ENCODE measurements at places on chromosomes 12 and 14.

- no peak for DNase-seq
Measured at GRCh38 chr14:57495416-57495815, 1.8 kb upstream of the CCDC198 start.

- DNase-seq, result no peak
Measured at GRCh38 chr12:101962486-101962885, 85.1 kb downstream of the DRAM1 start.

DNA sequence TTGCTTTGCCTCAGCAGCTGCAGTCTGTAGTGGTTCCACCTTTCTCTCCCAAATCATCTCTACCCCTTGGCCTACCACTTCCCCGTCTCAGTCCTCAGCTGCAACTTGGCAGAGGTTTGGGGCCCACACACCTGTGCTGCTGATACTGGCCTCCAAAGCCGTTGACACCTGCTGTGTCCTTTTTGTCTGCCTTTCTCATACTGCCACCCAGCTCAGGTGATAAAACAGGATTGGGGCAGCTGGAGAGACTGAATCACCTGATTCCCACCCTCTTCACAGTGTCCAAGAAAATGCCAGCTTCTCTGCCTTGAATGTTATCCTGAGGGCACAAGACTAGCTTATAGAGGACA lies 103.7 kb downstream of the ETV6 start:
- no peak for DNase-seq

DNA sequence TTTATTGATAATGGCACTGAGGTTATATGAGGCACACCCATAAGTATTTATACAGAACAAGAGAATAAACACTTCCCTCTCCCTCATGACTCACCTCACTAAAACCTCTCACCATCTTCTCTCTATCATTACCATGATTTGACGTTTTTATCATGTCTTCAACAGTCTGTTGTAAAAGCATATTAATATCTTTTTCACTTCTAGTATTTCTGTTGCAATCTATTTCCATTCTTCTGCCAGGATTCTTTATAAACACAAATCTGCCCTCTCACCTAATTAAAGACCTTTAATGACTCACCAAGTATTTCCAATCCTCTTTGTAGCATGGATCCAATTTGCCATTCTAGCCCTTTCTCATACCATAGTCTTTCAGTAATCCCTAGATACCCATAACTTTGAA lies 527.7 kb downstream of the SLC16A7 start:
- DNase-seq, result no peak

- DNase-seq, result no peak
Measured at GRCh38 chr14:89641495-89642175, 224.6 kb upstream of the FOXN3 start.

- DNase-seq, result no peak
Measured at GRCh38 chr14:61152851-61153364, 128.2 kb downstream of the TMEM30B start.

GRCh38 chr12:6093764-6094163 lies 30.7 kb downstream of the VWF start:
- DNase-seq, result no peak

DNA sequence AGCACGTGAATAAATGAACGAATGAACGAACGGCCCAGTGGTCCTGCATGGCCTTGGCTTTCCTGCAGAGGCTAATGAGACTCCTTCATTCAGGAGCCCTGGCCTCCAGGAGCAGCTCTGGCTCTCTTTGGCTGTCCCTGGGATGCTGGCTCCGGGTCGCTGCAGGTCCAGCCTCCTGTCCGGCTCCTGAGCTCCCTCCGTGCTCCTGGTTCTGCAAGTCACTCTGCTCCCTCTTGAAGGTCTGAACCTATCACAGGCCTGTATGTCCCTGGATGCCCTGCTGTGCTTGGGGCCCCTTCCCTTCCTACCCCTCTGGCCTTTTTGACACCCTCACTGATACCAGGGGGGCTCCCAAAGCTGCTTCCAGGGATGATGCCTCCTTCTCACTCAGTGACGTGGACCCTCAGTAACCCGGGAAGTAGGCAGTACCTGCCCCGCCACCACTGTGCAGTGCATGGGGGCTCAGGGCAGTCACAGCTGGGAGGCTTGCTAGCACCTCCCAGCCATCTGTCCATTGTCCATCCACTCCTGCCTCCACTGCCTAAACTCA lies 133.7 kb upstream of the C14orf180 start:
- no peak for DNase-seq

GRCh38 chr14:70776197-70776596 lies 33.1 kb downstream of the MAP3K9 start:
- no peak for DNase-seq

DNA sequence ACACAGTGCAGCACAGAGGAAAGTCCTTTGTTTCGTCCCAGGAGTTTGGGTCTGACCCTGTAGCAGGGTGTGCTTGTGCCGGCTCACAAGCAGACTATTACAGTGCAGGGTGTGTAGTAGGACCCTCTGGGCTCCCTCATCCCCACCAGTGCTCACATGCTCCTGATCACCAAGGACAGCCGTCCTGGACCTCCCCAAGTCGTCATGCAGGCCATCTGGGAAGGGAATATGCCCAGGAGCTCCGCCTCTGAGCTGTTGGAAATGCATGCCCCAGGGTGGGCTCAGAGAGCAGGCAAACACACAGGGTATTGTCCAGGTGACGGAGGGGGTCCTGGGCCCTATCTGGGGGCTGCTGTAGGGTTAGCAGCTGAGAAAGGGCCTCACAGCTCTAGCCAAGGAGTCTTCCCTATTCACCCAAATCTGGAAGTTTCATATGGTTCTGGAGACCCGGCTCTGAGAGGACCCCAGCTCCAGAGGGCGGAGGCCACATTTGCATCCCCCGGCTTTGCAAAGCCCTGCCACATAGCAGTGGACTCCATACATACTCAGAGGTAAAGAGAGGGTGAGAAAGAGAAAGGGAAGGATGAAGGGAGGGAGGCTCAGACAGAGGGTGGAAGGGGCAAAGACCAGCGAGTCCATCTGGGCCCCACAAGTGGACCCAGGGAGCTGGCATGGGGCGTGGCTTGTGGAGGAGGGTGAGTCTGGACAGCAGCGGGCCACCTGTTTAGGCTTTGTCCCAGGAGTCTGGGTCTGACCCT lies 53.5 kb upstream of the PPP2R5C start:
- no peak for DNase-seq

DNA sequence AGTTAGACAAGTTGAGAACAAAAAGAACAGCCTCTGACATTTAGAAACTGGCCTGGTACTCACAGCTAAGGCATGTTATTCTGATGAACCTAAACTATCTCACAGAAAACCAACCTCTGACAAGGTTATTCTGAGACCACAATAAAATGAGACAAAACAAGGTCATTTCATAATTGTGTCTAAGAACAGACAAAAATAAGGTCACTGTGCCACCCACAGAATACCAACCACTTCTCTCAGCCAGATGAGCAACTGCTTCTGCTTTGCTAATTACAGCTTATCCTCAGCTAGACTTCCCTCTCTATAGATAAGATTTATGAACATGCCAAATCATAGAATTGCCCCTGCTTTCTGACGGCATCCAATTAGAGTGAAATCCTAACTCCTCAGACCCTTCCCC lies 52.2 kb upstream of the CRACR2A start:
- DNase-seq, result no peak

- no peak for DNase-seq
Measured at GRCh38 chr14:48805315-48805714, 780.9 kb downstream of the RPS29 start.

DNA sequence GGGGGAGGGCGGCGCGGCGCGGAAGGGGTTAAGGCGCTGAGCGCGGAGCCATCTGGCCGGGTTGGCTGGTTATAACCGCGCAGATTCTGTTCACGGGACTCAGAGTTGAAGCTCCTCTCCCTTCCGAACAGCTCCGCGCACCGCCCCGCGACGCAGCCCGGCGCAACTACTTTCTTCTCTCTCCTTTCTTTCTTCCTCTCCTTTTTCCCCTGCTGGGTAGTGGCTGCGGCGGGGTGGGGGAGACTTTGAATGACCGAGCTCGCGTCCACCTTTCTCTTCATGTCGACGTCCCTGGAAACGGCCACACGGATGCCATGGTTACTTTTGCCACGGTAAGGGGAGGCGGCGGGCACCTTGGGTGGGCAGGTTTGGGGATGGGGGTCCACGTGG lies at the start of gene NTF3:
Gene NTF3 (plus strand): TSS at position 98 of the 390 bp plus-strand sequence. CDS start 217 bp downstream, at position 315.
- no peak for DNase-seq

DNA sequence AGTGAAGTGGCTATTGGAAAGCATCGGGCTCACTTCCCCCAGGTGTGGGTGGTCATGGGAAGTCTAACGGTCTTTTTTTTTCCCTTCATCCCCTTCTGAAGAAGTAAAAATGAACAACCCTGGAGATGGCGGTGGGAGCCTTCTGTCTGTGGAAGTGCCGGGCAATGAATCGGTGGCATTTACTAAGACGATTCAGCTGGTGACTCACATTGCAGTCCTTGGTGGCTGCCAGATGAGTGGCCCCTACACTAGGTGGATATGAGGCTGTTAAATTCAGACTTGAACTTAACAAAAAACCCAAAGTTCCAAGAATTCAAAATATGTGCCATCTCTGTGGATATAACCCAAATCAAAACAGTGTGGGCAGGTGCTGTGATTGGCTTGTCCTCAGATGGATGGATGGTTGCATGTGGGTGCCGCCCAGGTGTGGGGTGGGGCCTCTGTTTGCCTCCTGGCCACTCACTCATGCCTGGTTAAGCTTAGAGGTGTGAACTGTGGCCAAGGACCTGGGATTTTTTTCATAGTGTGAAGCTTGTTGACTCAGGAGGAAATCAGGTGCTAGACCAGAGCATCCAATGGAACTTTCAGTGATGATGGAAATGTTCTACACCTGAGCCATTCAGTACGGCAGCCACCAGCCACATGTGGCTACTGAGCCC lies 176.7 kb upstream of the NOS1 start:
- DNase-seq, result no peak

GRCh38 chr12:107133462-107133861 lies 40.1 kb upstream of the CRY1 start:
- no peak for DNase-seq

- no peak for DNase-seq
Measured at GRCh38 chr12:109458086-109458485, 19.0 kb downstream of the KCTD10 start.

GRCh38 chr12:114306646-114307045 lies 99.3 kb downstream of the TBX5 start:
- no peak for DNase-seq

DNA sequence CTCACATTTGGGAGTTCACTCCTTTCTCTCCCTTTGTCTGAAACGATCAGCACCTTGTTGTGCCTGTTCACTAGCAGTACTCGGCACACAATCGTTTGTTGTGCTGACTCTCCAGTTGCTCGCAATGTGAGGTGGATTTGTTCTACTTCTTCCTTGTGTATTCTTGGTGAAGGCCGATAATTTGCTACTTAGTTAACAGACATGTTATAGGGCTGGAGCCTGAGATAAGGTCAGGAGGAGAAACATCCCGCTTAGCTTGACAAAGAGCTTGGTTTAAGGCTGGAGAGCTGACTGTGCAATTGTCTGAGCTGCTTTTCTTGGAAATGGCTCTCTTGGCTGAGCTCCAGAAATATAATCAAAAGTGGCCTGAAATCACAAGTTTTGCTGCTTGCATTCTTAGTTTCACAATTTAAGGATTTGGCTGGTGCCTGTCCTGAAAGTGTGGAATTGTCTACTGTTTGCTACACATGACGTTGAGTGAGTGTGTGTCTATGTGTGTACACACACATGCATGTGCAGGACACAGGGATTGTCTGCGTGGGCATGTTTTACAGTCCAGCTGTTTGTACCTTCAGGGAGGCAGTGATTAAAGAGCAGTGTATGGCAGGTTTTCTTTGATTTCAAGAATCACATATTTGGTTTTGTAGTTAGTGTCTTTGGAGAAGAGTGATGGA lies 77.7 kb downstream of the ARF6 start:
- no peak for DNase-seq

DNA sequence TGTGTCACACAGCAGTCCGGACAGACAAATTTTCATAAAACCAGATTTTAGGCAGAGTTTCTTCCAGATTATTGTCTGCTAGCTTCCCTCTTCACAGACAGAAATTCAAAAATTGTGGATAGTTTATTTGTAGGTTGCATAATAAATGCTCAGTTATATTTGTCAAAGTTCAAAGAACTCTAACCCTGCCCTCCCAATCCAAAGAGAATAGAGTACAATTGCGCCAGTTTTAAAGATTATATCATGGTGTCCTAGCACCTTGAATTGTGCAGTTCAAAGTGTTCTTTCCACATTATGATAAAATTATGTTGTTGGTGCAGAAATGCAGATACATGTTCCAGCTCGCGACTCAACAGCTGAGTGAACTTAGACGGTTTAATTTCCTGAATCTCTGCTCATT lies 263.1 kb downstream of the PRKD1 start:
- no peak for DNase-seq

DNA sequence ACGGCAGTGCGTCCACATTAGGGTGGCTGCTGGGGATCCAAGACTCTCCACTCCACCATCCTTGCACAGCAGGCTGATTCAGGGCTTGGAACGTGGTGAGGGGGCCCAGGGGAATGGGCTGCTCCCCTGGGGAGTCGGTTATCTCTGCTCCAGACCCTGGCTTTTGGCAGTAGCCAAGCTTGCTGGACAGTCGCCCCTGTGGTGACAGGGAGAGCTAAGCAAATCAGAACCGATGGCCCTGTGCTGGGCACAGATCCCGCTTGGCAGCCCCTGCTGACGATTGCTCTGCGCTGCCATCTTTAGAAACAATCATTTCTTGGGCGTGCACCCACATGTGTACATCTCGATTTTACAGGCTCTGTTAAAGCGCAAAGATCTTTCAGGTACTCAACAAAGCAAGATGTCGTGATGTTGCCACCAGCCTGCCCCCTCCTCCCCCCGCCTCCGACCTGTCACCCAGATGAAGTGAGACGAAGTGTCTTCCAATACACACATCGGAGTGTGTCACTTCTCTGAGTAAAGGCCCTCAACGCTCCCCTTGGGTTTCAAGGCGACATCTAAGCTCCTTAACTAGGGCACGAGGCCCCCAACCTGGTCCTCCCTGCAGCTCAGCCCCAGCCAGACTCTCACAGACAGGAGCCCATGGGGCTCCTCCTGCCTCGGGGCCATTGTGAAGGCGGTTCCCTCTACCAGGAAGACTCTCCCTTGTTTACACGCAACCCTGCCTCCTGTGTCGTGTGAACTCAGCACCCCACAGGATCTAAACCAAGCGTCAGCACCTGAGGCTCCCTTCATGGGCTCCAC lies 55.6 kb downstream of the PITPNM2 start:
- no peak for DNase-seq

Measured in natural killer cell treated with Interleukin-12 subunit alpha and Interleukin-12 subunit beta and Interleukin-15 and Interleukin-18, amount 100 ng/mL, for 72 hours (primary cell).